Pons (tissue), 1 donor: ENCODE measurements at places on chromosomes 5 and 9.

DNA sequence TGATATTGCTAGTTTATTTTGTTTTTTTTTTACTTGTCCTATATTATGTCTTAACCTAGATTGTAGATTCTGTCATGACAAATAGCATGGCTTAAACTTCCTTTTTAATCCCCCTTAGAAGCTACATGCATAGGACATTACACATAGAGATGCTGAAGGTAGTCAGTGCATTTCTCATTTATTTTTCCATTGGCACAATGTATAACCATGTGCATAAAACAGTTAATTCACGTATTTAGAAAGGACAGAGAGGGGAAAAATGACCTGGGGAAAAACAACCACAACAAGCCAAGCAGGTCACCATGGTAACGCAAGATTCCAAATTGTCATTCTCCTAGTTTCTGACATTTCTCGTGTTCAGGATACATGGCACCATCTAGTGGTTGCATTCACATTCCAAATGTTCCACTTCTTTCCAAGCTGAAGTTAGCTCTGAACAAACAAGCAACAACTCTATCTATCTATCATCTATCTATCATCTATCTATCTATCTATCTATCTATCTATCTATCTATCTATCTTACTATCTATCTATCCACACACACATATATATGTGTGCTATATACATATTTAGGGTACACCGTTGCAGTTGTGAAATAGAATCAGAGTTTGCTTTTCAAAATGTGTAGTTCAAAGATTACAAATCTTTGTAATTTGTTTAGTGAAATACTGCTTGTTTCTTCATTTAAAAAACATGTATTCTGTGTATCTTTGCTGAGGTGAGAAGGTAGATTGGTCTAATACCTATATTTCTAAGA lies 487.2 kb upstream of the ST8SIA4 start:
- peak; percentile 73 for DNase-seq

GRCh38 chr9:127457191-127457878 lies 6.0 kb downstream of the LRSAM1 start:
- no peak for DNase-seq

GRCh38 chr5:137092831-137093230 lies 406.3 kb downstream of the SPOCK1 start:
- no peak for DNase-seq

DNA sequence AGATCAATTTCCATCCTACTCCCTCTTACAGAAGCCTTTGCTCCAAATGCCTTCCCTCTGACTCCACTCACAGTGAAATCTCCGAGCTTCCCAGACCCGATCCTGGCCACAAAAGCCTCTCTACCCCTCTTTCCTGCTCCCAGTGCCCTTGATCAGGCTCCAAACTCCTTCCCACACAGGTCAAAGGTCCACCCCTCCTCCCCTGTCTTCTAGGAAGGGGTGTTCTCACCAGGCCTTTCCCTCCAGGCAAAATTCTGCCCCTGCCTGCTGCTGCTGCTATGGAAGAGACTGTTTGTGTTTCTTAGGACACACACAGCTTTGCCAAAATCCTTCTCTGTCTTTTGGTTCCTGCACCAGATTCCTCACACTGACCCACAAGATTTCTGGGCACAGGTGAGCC lies 85.8 kb upstream of the ALDH1A1 start:
- peak; percentile 32 for DNase-seq

GRCh38 chr5:45093377-45093776 lies 284.6 kb downstream of the MRPS30 start:
- no peak for DNase-seq

- DNase-seq = peak; percentile 71
Observed at GRCh38 chr9:137688725-137689124, 69.9 kb downstream of the EHMT1 start.

DNA sequence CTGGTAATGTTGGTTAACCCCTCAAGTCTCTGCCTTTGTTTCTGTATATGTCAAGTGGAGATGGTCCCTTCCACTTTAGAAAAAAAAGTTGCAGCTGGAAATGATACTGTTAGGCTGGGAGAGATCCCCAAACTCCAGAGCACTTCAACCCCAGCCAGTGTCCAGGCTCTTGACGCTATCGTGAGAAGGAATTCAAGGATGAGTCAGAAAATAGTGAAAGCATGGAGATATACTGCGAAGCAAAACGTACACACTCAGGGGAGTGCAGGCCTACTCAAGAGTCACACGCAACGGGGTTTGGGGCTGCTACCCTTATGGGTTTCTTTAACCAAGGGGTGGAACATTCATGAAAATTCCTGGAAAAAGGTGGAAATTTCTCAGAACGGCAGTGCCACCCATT lies 24.9 kb downstream of the KCNV2 start:
- no peak for DNase-seq

- DNase-seq = no peak
Observed at GRCh38 chr5:179768326-179769085, 25.3 kb upstream of the LTC4S start.

DNA sequence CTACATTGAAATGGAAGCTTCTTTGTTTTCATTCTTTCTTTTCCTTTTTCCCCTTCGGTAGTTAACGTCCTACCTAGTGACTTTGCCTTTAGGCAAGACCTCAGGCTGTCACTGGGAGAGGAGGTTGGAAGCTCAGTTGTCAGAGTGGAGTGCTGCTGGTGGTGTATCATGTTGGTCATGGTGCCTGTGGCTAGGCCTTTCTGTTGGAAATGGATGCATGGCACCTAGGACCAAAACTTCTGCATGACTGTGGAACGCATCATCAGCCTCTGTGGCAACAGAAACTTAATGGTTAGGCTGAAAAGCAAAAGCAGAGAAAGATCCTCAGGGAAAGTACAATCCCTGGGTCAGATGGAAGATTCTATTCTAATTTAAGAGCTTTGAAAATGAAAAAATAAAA lies 57.9 kb downstream of the OSTF1 start:
- DNase-seq = no peak

DNA sequence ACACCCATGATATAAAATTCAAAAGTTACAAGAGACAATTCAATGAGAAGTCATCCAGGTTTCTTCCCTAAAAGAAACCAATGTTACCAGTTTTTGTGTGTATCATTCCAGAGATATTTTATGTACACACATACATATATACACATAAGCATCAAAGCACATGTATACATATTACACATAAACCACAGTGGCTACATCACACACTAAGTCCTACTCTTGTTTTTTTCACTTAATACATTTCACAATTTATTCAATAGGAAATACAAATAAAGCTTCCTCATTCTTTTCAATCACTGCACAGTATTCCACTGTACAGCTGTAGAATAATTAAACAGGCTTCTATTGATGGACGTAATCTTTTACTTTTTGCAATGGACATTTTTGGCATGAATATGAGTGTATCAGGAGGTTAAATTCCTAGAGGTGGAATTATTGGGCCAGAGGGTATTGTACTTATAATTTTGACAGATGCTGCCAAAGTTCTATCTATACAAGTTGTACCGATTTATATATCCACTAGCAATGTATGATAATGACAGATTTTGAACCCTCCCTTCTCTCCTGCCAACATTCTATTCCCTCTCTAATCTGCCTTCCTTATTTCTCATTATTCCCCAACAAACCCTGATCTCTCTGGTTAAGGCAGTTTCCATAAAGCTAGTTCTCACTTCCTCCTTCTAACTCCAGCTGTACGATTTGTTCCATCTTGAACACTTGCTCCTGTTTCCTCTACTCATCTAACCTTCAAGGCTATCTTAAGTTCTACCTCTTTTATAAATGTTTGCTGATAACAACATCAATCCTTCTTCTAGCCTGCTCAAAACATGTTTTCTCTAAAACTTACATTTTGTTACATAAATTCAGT lies 35.2 kb downstream of the MRPS27 start:
- DNase-seq = peak; percentile 54

GRCh38 chr9:33161011-33161588 lies 6.0 kb downstream of the B4GALT1 start:
- DNase-seq = no peak

- DNase-seq = no peak
Observed at GRCh38 chr9:132762896-132763295, 92.6 kb downstream of the GTF3C4 start.

DNA sequence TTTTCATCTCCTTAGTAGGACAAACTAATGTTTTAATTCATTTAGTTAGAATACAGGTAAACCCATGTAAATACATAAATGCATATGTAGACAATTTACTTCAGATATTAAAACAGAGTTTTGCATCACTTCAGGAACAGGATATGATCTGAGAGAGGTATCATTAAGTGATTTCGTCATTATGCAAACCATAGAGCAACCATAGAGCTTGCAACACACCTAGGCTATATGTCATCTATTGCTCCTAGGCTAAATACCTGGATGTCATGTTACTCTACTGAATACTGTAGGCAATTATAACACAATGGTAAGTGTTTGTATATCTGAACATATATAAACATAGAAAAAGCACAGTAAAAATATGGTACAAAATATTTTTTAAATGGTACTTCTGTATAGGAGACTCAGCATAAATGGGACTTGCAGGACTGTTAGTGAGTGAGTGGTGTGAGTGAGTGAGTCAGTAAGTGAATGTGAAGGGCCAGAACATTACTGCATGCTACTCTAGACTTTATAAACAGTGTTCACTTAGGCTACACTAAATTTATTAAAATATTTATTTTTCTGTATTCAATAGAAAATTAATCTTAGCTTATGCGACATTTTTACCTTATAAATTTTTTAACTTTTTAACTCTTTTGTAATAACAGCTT lies 1377.5 kb upstream of the CDH9 start:
- DNase-seq = no peak

GRCh38 chr9:17600962-17601593 lies 22.2 kb downstream of the SH3GL2 start:
- no peak for DNase-seq

- no peak for DNase-seq
Observed at GRCh38 chr5:145661737-145662485, 173.2 kb downstream of the PRELID2 start.

GRCh38 chr9:121277026-121277425 lies 9.1 kb downstream of the GSN start:
- DNase-seq = no peak

DNA sequence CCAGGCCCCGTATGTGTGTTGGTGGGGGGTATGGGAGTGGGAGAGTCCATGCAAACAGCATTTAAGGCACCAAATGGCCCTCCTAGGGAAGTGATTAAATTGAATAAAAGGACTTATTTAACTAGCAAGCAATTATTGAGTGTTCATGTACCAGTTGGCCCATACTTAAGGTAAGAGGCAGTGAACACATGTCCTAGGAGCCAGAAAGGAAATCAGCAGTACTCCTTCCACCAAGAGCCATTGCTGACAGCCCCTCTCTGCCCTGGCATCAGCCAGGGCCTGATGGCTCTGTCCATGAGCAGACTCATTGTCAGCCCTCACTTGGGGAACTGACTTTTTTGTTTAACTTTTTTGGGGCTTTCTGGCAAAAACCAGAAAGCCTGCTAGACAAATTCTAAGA lies 10.4 kb upstream of the SHROOM1 start:
- DNase-seq = no peak

DNA sequence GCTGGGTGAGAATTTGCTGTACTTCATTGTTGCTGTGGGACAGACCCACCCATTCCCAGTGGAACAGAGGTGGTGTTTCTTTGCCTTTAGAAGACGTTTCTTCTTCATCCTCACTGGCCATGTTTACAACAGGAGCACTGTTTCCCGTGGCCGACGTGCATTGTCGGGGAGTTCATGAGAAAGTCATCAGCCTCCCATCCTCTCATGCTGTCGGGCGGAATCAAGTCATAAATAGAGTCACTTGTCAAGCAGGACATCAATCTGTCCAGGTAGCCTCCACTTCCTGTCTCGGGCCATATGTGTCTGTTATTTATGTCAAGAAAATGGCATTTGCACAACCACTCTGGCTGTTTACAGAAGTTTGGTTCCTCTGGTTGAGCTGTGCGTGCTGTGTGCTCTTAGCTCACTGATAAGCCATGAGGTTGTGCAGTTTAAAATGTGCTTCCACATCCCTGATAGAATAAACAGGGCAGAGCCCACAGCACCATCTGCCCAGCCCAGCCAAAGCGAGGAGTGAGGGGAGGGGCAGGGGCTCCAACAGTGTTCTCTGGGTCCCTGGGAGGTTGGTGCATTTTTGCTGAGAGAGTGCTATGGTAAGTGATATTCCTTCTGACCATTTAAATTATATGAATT lies 401.9 kb upstream of the IRX2 start:
- no peak for DNase-seq
